Inflammatory macrophage (primary cell): ENCODE measurements at places on chromosomes 7 and 10.

DNA sequence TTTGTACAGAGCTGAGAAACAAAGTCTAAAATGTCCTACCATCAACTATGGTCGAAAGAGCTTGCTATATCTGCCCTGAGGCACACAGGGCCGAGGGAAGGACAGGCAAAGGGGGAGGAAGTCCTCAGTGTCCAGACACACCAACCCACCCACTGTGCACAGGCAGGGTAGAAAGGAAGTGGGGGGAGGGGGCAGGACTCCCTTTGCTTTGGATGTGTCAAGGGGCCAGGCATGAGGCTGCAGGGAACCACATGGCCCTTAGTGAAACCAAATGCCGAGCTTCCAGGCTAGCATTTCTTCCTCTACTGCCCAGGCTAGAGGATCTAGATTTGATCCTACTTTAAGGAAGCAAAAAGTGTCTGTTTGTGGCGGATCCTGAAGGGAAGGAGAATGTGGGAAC lies 28.6 kb downstream of the KCNH2 start:
- peak; percentile 65 for DNase-seq

- DNase-seq = no peak
These were observed 6.2 kb downstream of the BZW2 start for GRCh38 chr7:16652240-16652583.

- no peak for DNase-seq
These were observed 5.0 kb downstream of the PAXIP1 start for GRCh38 chr7:154997840-154998370.

GRCh38 chr7:81776948-81777630 lies 7.2 kb upstream of the HGF start:
- DNase-seq = no peak

- DNase-seq = no peak
These were observed 141.3 kb upstream of the FZD8 start for GRCh38 chr10:35783305-35783838.

- DNase-seq = no peak
These were observed 173.3 kb upstream of the ZMIZ1 start for GRCh38 chr10:78895469-78895868.

- DNase-seq = no peak
These were observed 16.8 kb downstream of the CLRN3 start for GRCh38 chr10:127875916-127876315.

- DNase-seq = no peak
These were observed 59.4 kb upstream of the ZNF438 start for GRCh38 chr10:31090894-31091607.

DNA sequence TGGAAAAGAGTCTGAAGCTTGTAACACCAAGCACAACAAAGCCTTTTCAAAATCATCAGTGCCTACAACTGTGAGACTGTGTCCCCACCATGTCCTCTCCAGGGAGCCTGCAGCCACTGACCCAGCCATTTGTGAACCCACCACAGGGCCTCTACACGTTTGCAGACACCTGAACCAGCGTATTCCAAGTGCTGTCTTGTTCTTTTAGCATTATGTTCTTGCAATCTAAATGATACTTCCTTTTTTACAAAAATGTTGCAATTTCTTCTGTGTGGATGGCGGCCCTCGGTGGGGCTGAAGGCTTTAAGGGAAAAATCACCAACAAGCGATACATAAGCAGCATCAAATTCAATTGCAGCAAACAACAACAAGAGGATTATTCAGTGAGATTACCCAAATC lies 403.2 kb upstream of the MGMT start:
- DNase-seq = no peak

GRCh38 chr7:104482362-104483037 lies 154.1 kb downstream of the LHFPL3 start:
- DNase-seq = no peak

DNA sequence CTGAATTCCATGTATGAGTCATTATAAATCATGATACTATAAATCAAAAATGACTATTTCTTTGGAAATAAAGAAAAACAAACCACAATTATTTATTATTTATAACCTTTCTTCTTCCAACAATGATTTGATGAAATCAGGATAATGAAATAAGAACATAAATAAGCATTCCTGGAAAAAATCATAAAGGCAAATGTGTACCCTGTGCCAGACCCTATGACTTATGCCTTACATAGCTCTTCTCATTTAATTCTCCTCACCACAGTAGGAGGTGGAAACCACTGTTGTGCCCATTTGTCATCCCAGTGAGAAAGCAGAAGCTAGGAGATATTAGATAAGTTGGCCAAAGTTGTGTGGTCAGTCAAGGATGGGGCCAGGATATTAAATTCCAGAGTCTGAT lies 255.1 kb downstream of the DOCK4 start:
- no peak for DNase-seq

GRCh38 chr7:30683306-30683705 lies 1.1 kb upstream of the CRHR2 start:
- no peak for DNase-seq

DNA sequence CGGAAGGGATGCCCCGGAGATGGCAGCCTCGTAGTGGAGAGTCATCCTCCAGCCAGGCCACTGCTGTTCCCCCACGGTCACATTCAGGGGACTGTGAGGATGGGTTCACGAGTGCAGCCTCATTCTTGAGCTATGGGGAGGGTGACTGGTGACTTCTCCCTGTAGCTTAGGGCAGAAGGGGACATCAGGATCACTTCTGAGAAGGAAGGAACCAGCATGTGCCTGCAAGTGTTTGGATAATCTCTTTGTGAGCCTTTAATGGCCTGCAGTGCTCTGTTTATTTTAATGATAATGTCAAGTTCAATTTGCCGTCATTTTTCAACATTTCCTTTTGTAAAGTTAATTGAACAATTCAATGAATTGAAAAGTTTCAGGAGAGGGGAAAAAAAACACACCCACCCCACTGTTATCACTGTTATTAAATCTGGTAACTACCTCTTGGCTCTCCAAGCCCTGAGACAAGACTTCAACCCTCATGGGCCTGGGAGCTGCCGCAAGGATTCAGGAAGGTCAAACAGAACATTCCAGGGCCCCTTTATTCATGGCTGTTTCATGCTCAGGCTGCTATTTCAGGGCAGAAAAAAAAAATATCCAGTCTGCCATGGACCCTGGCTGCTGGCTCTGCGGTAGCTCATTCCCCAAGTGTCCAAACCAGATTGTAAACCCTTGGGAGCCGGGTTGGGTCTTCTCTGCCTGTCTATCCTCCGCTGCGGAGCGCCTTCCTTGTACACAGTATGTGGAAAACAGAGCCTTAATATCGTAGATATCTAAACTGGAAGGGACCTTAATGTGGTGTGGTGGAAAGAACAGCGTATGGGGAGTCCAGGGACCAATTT lies 100.4 kb downstream of the CDH23 start:
- no peak for DNase-seq

DNA sequence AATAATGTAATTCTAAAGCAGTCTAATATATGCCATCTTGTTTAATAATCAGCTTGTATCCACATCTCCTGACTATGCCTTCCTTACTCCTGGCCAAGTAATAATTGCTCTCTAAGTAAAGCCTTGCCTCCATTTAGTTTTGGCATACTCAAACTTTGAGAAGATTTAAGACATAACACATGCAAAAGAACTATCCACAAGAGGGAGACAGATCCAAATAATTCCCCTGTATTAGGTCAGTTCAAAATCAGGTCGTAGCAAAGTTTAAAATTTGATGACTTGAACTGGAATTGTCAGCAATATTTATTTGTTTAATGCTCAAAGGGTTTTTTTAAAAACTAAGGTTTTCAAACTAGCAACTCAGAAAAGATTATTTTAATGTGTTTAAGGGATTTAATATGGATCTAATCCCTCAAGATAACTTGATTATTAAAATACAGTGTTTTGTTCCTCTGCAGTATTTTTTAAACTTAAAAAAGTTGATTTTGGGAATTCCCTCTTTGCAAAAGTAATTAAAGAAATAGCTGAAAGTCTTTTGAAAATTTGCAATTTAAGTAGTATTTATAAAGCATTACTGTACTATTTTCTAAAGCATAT lies 95.3 kb downstream of the HDAC9 start:
- peak; percentile 48 for DNase-seq

DNA sequence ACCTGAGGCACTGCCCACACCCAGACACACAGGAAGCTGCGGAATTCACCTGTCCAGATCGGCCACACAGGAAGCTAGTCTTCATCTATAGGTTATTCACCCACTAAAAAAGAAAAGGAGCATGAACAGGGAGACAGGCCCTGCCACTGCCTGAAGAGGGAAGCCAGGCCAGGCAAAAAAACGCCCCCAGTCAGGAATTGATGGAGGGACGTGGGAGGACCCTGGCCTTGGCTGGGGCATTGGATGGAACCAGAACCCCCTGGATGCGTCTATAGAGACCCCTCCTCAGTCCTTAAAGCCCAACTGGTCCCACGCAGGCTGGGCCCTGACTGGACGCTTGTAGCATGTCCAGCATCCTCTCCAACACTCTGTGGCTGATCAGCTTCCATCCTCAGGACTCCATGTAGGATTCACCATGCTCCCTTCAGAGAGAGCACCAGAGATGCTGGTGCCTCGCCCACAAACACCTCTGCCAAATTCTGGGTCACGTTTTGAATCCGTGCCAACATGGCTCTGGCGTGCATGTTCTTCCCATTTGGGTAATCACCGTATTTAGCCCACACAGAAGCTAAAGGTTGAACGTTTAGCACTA lies 259.3 kb upstream of the TCERG1L start:
- DNase-seq = no peak

DNA sequence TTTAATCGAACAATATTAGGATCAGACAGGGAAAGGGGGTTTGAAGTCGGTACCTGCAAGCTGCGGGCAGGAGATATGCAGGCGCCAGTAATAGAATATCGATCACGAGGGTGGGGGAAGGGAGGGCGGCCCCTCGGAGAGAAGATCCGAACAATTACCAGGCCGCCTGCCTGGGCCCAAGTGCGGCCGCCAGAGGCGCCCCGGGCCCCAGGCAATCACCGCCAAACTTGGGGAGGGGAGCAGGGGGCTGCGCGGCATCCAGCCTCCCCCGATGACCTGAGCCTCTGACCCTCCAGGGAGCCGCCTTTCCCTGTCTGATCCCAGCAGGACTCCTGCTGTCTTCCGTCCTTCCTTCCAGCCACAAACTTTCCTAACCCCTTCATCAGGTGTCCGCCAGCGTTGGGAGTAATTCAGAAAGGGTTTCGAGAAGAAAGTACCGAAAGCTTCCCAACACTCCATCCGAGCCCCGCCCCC lies 1.1 kb downstream of the NKX1-2 start:
- no peak for DNase-seq

- DNase-seq = no peak
These were observed 448 bp upstream of the GOLGA7B start for GRCh38 chr10:97849103-97849686.

GRCh38 chr10:119189811-119190282 lies 11.2 kb upstream of the PRDX3 start:
- no peak for DNase-seq

DNA sequence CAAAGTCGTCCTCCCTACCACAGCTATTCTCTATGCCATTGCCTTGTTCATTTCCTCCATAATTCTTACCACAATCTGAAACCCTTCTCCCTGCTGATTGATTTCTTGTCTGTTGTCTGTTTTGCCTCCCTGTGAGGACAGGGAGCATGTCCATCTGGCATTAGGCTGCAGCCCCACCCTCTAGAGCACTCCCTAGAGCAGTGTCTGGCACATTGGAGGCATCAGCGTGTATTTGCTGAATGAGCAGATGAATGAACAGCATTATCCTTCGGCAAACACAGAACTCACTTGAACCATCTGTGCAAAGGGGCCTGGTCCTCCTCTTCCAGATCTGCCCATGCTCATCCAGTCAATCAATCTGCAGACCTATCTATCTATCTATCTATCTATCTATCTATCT lies 5.1 kb upstream of the DMBT1 start:
- no peak for DNase-seq

DNA sequence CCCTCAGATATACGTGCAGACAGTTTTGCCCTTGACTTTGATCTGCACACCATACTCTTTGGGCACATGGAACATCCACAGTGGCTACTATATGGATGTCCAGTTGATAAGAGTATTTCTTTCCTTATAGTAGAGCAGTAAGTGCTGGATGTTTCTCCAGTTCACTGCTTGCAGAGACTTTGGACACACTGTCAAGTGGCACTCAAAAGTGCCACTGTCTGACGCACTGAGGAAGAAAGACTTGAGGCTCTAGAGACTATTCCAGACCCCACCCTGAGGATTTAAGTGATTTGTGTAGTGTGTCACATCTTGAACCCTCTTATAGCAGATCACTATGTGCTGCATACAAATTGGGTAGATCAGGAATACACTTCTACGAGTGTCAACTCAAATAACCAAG lies 179.1 kb downstream of the GNAI1 start:
- DNase-seq = no peak

GRCh38 chr7:72092769-72093168 lies 319.4 kb downstream of the CALN1 start:
- DNase-seq = no peak

GRCh38 chr7:41628901-41629300 lies 74.0 kb downstream of the INHBA start:
- no peak for DNase-seq

DNA sequence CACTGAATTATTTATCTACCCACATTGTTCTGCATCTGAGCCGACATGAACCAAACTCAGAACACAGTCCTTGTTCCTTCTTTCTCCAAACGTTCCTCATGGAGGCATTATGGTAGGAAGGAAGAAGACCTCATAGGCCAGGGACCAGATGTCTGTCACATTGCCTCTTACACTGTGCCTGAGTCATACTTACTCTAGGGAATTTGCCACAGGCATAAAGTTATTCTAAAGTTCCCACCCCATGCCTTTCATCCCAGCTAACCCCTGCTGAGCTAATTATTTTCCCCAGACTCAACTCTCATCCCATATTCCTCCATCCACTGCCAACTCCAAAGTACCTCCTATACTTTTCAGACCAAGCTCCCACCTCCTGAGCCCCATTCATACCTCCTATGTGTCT lies 21.2 kb downstream of the MAT1A start:
- peak; percentile 32 for DNase-seq

GRCh38 chr7:111532625-111533024 lies 29.7 kb downstream of the IMMP2L start:
- no peak for DNase-seq

GRCh38 chr10:65033957-65034356 lies 1512.8 kb downstream of the REEP3 start:
- no peak for DNase-seq

GRCh38 chr10:93554760-93555432 lies 11.6 kb upstream of the FFAR4 start:
- peak; percentile 92 for DNase-seq

GRCh38 chr10:131099028-131099726 lies 212.3 kb downstream of the TCERG1L start:
- no peak for DNase-seq

- no peak for DNase-seq
These were observed 17.6 kb upstream of the SNX13 start for GRCh38 chr7:17957871-17958270.

- no peak for DNase-seq
These were observed at the start of gene CALHM3 for GRCh38 chr10:103479135-103479534. Gene CALHM3 (minus strand): TSS chr10:103479240. CDS start chr10:103479032, 208 bp downstream.

- DNase-seq = no peak
These were observed 46.1 kb downstream of the OGDH start for GRCh38 chr7:44652535-44652934.

GRCh38 chr10:84329196-84329611 lies 815 bp downstream of the CCSER2 start:
- peak; percentile 50 for DNase-seq
